T1000 (cell line): ENCODE measurements at places on chromosomes 6 and 20.
A peak's percentile ranks its signal among the peaks of the same experiment; 100 is the strongest.

GRCh38 chr6:53906842-53907241, 112.0 kb downstream of the LRRC1 start:
- DNase-seq: no peak

- peak; percentile 85 for DNase-seq
Observed at GRCh38 chr20:13029687-13030375, 21.1 kb downstream of the SPTLC3 start.

GRCh38 chr6:137323860-137324259, 104.7 kb upstream of the IFNGR1 start:
- no peak for DNase-seq

DNA sequence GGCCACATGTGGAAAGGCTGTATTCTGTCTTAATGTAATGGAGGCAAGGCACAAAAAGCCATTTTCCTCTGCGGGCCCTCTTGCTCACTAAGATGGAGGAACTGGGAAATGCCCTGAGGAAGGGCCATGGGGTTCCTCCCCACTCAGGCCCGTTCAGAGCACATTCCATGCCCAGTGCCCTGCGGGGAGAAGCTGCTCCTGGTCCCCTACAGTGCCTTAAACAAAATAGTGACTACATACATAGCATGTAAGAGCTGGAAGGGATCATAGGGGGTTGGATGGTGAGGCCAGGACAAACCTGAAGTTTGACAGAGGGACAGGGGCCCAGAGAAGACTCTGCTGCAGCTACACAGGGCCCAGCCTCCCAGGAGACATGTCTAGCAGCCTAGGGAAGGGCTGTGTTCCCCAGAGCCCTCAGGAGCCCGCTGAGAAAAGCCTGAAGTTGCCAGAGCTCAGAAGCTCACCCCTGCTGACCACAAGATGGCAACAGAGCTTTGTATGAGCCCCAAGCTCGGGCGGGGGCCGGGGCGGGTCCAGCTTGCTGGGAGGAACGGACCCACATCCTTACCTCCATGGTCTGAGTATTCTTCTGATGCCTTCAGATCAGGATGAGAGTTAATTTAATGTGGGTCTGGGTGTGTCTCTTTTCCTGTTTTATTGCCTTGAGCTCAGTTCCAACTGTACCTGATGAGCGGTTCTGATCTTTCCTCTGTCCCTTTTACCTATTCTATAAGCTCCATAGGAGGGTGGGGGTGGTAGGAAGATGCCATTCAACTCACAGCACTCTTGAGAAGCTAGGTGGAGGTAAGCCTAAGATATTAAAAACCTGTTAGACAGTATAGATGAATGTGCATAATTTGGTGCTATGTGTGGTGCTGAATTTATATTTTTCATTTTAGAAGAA, 242.9 kb downstream of the CDC5L start:
- peak; percentile 43 for DNase-seq

DNA sequence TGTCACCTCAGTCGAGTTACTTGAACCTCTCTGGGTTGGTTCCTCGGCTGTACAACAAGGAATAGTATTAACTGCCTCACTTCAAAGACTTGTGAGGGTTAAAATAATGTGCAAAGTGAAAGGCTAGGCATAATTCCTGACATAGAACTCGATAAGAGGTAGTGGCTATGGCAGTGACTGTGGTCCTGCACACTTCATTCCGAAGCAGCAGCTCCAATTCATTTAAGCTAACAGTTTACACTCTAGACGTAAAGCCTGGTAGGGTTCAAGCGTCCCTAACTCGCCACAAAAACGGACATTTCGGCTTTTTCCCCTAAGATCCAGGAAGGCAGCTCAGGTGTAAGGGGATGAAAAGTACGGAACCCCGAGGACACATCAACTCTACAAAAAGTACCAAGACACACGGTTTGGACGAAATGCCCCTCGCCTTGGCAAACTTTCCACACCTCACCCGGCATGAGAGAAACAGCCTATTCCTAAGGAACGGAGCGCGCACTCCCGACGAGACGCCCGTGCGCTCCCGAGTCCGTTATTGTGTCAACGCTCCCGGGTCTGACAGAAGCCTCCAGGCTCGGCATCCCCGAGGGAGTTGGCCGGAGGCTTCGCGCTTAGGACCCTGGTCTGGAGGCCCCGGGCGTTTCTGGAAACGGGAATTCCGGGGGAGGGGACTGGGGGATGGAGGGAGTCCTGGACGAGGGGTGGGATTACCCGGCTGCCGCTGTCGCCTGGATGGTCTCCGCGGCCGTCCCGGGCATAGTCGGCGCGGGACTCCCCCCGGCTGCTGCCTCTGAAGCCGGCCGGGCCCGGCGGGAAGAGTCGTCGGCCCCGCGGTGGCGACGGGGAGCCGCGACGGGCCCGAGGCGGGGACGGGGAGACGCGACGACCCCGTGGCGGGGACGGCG, 937 bp downstream of the ZNF318 start:
- DNase-seq: peak; percentile 18

GRCh38 chr6:64680446-64680845, 1026.6 kb downstream of the EYS start:
- peak; percentile 33 for DNase-seq

- no peak for DNase-seq
Observed at GRCh38 chr20:16865406-16865805, 117.2 kb downstream of the OTOR start.

DNA sequence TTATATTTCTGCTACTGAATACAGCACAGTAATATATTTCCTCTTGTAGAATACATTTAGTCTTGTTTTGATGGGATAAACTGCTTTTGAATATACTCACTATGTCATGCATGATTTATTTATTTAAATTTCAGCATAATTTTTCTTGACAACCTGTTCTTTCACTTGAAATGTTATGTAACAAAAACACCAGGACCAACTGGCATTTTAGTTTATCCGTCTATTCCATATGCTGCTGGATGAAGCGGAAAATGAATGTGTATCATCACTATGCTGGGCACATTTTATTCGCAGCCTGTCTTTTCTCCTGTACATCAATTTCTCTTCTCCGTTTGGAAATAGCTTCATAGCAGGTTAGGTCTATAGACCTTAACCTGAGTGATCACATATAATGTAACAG, 206.8 kb upstream of the PLCB4 start:
- no peak for DNase-seq

GRCh38 chr20:16485401-16485800, 87.8 kb downstream of the KIF16B start:
- no peak for DNase-seq

- no peak for DNase-seq
Observed at GRCh38 chr6:23630726-23631635, 495.0 kb upstream of the NRSN1 start.

GRCh38 chr6:42158631-42159030, 14.5 kb upstream of the GUCA1A start:
- DNase-seq: no peak

DNA sequence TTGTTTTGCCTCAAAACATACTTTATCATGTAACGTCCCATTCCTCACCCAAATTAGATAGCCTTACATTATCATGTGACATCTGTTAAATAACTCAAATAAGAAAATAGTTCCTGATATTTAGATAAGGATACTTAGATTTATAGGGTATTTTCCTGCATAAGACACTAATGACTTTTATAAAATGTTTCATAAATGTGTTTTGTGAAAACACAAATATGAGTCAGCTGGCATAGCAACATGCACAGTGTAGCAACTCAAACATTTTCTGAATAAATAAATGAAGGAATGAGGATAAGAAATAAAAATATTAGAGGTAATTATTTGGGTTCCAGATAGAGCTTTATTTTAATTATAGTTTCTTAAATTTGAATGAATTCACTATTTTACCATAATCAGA, 460.4 kb upstream of the PLCB4 start:
- DNase-seq: no peak

DNA sequence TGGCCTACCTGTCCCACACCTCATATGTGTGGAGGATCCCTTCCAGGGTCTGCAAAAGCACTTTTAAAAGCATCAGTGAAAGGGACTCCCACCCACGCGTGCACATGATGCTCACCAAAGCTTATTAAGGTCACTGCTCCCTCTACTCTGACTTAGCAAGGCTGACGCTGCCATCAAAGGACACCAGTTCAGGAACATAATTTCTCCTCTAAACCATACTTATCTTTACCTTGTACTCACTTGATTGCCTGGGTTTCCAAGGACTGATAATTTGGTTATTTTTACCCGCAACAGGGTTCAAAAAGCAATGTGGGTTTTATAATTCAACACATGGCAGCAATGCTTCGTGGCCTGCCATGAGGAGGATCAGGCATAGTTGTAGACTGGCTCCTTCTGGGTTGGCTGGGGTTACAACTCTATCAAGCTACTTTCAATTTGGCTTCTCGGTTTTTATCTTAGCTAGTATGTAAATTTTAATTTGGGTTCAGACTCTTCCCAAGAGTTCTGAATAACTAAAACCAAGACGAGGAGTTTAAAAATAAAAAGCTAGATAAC, 52.2 kb upstream of the EMILIN3 start:
- DNase-seq: no peak

GRCh38 chr20:50312682-50313521, 122.3 kb downstream of the CEBPB start:
- DNase-seq: no peak

- no peak for DNase-seq
Observed at GRCh38 chr6:150514806-150515380, 84.8 kb upstream of the PLEKHG1 start.

DNA sequence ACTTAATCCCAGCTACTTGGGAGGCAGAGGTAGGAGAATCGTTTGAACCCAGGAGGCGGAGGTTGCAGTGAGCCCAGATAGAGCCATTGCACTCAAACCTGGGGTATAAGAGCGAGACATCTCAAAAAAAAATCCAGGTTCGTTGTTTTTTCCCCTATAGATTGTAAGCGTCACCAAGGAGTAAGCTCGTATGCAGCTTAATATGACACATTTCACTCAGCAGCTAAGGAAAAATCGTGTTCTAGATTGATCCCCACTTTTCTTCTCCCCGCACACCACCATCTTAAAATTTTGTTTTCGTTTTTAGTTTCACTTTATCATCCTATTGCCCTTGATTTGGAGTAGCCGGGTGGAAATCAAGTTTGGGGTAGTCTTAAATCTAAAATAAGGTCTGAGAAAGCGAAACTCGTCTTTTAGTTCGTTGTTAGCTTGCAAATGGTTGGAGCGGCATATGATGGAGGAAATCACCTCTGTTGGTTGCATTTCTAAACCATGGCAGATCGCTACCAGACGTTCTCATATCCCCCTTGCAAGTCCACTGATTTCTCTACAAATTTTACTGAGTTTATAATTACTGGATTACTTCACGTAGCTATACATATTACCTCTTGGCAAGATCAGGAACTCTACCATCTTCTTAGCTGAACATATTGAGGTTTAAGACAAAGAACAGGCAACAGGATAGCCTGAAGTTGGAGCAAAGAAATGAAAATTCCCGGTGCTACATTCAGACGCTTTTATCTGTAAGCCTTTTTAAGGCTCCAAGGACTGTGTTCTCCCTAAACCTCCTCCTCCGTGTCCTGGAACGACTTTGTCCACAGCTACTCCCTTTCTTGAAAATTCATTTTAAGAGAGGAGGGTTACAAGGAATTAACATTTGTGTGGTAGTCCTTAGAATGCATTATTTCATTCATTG, 91.1 kb upstream of the BTN3A2 start:
- DNase-seq: no peak

- no peak for DNase-seq
Observed at GRCh38 chr6:54415517-54415916, 107.3 kb downstream of the TINAG start.

- no peak for DNase-seq
Observed at GRCh38 chr6:84390334-84390733, 162.9 kb upstream of the CEP162 start.

DNA sequence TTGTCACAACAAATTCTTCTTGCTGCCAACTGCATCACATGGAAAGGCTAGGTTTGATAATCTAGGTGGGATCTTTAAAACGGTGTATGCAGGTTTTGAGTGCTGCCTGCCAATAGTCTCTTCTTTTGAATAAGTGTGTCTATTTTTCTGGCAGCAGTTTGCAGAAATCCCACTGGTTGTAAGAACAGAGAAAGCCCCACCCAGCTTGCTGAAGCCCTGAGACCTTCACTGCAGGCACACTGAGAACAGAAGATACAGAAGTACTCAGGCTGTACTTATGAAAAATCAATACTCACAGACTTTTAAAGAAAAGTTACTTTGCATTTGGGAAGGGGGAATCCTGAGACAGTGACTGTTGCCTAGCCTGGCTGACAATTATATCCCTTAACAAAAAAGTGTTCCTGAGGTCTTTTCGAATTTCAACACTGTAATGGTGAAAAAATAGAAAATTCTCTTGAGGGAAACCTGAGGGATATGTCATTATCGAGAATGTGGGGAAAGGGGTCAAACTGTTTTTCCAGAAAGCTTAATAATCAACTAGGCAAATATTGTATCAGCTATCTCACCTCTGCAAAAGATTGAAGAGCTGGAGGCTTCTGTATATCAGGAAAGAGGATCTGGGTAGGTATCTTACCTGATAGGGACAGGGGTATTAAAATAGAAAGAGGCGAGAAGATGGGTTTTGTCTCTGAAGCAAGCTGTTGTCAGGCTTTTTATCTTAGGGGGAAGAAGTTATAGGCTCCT, 199.9 kb downstream of the LRFN2 start:
- no peak for DNase-seq

GRCh38 chr20:3405139-3405538, 2.3 kb downstream of the DNAAF9 start:
- no peak for DNase-seq

- peak; percentile 11 for DNase-seq
Observed at GRCh38 chr20:3235666-3236324, 3.2 kb downstream of the SLC4A11 start.

DNA sequence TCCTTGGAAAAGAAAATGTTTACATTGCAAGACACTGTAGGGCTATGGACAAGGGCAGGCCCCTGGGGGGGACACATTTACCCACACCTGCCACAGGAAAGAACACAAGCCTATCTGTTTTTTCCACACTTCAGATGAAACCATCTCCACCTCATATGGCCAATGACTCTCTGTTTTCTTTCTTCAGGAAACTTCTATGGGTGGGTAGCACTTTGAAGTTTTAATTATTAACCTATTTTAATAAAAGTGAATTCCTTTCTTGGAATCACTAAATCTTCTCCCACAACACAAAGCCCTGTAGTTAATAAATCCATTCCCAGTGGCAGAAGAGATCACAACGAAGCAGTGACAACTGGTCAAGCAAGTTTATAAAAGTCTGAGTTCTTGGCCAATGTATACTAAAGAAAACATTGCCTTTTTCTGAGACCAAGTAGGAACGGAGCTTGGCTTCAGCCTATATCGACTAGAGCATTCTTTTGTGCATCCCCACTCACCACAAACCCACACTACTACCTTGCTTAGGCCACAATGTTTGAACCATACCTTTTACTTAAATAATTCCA, 125.1 kb upstream of the CARMIL1 start:
- no peak for DNase-seq

DNA sequence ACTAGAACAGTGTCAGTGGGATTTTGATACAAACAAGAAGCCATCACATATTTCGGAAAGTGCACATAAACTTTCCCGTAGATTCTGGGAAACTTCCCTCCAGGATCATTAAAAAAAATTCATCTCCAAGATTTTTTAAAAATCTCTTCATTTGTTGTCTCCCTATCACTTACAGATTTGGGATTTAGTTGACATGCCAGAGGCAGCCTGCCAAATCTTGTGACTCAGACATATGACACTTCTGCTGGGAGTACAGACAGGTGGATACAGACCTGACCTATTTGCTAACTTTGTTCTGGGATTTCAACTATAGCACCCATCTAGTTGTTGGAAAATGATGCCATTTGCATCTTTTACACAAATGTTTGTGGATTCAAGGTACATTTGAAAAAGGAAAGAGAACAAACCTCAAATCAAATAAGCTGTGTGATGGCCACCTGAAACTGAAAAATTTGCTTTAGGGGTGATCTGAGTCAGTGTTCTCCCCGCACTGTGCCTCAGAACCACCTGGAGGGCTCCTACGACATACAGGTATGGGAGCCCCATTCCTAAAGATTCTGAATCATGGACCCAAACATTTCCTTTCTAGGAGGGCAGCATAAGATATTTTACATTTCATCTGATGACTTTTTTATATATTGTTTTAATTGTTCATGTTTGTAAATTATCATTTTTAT, 21.9 kb upstream of the CD2AP start:
- DNase-seq: no peak
